Left renal pelvis (tissue), 4 donors: ENCODE measurements at places on chromosomes 4 and X.
A peak's percentile ranks its signal among the peaks of the same experiment; 100 is the strongest.

- no peak for DNase-seq
Observed at GRCh38 chr4:76292730-76293129, 13.8 kb upstream of the STBD1 start.

DNA sequence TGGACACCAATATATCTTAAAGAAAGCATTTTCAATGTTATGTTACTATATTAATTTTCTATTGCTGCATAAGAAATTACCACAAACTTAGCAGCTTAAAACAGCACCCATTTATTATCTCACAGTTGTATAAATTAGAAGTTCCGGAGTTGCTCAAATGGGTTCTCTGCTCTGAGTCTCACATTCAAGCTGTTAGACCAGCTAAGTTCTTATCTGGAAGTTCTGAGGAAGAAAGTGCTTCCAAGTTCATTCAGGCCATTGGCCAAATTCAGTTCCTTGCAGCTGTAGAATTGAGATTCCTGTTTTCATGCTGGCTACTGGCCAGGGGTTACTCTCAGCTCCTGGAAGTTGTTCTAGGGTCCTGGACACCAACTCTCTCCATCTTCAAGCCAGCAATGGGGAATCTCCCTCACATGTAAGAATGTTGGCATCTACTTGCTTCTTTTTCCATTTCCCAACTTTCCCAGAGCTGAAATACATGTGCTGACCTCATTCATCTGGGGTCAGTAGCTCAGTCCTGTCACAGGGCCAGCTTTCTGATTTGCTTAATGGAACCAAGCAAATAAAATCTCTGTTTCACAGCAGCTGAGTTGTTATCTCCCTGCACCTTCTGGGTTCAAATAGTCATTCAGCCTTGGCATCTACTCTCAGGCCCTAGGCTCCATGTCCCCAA is 99.6 kb upstream of the INTU start:
- peak; percentile 12 for DNase-seq

DNA sequence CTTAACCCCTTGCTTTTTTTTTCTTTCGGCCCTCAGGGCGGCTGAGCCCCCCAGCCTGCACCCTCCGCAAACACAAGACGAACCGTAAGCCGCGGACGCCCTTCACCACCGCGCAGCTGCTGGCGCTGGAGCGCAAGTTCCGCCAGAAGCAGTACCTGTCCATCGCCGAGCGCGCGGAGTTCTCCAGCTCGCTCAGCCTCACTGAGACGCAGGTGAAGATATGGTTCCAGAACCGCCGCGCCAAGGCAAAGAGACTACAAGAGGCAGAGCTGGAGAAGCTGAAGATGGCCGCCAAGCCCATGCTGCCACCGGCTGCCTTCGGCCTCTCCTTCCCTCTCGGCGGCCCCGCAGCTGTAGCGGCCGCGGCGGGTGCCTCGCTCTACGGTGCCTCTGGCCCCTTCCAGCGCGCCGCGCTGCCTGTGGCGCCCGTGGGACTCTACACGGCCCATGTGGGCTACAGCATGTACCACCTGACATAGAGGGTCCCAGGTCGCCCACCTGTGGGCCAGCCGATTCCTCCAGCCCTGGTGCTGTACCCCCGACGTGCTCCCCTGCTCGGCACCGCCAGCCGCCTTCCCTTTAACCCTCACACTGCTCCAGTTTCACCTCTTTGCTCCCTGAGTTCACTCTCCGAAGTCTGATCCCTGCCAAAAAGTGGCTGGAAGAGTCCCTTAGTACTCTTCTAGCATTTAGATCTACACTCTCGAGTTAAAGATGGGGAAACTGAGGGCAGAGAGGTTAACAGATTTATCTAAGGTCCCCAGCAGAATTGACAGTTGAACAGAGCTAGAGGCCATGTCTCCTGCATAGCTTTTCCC is 3.4 kb downstream of the MSX1 start:
- no peak for DNase-seq

DNA sequence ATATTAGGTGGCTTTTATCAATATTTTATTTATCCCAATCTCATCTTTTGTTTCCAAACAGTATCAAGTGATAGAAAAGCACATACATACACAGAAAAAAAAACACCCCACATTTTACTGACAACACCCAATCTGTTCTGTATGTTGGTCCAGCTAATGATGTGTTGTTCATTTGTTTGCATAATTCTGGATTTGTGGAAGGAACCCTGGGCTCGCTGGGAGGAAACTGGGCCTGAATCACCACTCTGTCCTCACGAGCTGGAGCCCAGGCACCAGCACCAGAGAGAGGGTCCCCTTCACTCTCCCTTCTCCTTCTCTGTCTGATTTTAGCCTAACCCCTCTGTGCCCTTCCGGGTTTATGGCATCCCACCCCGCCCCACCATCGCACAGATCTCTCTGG is 79.8 kb downstream of the PSAPL1 start:
- DNase-seq: no peak

GRCh38 chr4:36320117-36320896 is 38.9 kb downstream of the DTHD1 start:
- no peak for DNase-seq

DNA sequence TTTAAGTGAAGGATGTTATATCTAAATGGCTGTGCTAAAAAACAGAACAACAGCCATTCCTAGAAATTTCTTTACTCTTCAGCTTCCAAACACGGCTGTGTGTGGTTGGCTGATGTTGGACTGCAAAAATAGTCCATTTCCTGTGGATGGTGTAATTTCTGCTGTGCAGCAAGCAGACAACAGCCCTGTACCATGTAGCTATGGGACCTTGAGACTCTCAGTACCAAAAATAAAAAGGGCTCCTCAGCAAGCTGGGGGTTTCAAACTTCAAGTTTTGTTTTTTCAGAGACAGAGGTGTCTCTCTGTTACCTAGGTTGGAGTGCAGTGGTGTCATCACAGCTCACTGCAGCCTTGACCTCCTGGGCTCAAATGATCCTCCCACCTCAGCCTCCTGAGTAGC is 18.1 kb downstream of the CD40LG start:
- DNase-seq: no peak

DNA sequence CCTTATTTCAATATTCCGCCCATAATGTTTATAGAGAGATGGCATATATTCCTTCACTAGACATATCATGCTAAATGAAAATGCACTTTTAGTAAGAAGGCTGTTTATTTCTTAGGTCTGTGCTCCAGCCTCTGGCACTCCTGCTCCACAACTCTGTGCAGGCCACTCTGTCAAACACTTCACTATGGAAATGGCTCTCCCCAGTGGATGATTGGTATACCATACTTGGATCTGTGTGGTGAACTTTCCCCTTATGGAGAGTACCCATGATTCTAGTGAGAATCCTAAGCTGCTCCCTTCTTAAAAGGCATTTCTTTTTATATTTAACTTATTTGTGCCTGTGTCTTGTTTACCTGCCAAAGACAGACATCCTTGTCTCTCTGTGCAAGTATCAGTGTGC is 480.1 kb upstream of the GALNT7 start:
- DNase-seq: no peak

GRCh38 chrX:68843992-68844391 is 15.2 kb downstream of the EFNB1 start:
- no peak for DNase-seq

DNA sequence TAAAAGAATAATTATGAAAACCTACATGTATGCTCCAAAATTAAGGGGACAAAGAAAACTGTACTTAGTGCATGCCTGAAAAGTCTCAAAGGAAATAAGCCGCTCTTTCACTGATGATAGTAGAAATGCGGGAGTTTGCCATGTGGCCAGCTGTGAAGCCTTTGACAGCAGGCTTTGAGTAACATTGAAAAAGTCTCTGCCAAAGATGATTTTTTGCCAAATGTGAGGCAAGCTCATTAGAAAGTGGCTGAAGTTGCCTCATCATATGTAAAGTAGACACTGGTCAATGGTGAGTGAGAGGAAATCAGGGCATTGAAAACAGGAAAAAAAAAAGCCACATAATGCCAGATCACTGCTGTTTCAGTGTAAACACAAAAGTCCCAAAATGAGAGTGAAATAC is 2360.1 kb downstream of the PCDH7 start:
- no peak for DNase-seq

DNA sequence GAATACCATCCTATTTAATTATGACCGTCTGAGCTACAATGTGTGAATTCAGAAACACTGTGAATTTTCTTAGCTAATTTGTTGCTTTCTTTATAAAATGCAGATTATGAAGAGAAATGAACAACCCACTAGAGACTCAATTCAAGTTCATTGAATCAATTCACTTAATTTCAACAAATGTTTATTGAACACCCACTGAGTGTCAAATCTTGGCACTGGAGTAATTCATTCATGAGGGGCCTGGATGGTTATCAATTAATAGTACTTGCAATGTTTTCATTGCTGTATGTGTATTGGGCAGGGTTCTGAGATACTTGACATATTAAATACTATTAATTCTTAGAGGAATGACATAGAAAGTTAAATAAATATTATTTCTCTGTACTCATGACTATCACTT is 789.4 kb downstream of the STPG2 start:
- no peak for DNase-seq

- DNase-seq: no peak
Observed at GRCh38 chr4:10527438-10527837, 70.2 kb upstream of the ZNF518B start.

DNA sequence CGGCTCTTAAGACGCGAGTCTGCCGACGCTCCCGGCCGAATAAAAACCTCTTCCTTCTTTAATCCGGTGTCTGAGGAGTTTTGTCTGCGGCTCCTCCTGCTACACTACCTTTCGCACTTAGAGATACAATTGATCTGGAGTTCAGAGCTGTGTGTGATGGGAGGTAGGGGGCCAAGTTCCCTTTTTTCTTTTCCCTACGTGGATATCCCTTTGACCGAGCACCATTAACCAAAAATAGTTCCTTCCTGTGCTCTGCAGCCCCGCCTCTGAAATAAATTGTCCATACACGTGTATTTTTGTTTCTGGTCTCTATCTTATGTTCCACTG is 555 bp upstream of the PGM2 start:
- DNase-seq: no peak

GRCh38 chr4:8506373-8507195 is 66.0 kb downstream of the TRMT44 start:
- no peak for DNase-seq

DNA sequence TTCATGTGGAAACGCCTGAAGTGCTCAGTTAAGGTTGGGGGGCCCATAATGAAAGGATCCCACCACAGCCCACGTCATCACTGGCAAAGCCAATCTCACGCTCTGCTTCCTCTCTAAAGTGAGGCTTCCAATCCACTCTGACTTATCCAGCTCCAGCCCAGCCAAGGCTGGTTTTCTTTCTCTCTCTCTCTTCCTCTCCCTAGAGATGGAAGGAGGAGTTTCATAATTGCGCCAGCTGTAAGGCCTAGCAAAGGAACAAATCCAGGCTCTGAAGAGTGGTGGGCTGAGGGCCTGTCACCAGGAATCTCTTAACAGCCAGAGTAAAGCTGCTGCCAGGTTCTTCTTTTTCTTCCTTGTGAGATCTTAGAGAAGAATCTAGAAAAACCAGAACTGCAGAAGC is 20.7 kb upstream of the BCLAF3 start:
- DNase-seq: no peak

DNA sequence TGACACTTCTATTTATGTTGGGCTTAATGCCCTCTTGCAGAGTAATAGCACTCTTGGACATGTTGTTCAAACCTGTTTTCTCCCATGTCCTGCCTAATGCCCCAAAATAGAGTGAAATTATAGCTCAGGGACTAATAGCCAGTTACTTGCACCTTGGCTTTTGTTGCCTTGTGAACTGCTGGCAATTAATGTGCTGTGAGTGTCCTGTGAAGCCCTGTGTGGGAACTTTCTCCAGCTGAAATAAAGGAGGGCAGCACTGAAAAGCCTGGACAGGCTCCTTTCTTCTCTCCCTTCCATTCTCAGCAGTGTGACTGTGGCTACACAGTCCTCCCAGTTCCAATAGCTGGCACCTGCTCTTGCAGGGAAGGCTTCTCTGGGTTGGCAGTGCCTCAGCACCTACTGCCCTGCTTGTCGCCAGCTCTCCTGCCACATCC is 72.4 kb downstream of the DCLK2 start:
- no peak for DNase-seq

DNA sequence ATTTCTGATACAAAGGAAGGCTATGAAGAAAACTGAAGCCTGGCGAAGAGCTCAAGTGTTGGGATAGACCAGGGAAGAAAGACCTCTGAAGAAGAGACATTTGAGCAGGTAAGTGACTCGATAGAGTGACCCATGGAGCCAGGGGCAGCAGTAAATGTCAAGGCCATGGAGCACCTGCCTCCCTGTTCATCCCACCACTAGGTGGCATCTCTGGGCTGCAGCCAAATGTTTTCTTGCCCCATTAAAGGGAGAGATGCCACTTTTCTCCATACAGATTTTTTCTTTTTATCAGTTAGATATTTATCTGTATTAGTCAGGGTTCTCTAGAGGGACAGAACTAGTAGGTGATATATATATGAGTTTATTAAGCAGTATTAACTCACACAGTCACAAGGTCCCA is 4.9 kb upstream of the ZNF81 start:
- no peak for DNase-seq
